ENCODE measurements at places on chromosomes 1 and 21.

GRCh38 chr1:14842891-14843290 lies 244.4 kb downstream of the KAZN start:
- DNase-seq, result no peak

DNA sequence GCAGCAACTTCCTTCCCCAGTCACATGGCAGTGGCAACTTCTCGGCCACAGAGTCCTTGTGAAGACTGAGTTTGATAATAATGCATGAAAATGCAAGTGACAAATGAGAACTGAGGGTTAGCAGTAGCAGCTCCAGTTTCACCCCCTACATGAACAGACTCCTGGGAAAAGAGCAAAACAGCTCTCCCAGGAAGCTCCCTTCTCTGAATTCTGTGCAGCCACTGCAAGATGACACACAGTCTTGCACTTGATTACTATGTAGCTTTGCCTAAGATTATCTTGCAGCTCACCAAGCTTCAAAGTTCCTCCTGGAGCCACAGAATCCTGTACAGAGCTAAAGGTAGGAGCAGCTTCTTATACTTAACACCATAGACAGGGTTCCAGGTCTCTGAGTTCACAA lies 4.7 kb downstream of the PGBD5 start:
- DNase-seq, result no peak

DNA sequence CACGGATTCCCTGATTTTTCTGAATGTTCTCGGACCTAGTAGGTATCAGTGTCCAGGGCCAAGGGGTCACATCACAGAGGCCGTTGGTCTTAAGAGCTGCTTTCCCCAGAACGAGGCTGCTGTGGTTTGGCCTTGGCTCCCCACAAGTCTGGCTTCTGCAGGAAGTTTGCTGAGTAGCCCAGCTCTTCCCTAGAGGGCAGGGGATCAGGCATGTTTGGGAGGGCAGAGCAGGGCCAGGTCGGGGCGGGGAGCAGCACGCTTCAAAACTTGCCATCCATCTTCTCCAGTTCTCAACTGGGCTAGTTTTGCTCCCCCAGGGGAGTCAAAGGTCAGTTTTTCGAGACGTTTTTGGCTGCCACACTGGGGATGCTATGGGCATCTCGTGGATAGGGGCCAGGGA lies 37.0 kb downstream of the MAN1C1 start:
- DNase-seq, result no peak

DNA sequence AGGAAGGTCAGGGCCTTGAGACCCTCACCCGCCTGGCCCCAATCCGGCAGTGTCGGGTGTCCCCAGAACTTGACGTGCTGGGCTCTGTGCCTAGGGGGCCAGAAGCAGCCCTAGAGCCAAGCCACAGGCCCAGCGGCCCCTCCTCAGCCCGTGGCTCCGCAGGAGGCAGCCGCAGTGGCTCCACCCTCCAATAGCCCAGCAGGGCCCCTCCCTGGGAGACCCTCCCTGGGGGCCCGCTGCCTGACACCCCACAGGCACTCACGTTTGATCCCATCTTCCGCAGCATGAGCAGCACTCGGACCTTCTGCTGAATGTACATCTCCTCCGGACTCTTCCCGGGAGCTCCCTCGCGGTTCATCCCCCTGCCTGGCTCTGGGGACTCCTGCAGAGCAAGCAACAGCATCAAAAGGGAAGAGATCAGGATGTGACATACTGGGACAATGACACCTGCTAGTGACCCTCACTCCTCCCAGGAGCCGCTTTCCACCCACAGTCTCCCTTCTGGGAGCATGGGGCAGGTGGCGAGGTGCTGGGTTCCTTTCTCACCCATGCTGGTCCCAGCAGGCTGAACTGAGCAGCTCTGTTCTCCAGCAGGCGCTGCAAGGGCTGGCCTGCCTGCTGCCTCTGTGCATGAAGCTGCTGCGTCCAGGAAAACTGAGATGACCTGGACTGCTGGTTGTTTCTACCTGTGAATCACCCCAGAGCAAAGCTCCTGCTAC lies 38.2 kb downstream of the CTNNBIP1 start:
- no peak for DNase-seq

DNA sequence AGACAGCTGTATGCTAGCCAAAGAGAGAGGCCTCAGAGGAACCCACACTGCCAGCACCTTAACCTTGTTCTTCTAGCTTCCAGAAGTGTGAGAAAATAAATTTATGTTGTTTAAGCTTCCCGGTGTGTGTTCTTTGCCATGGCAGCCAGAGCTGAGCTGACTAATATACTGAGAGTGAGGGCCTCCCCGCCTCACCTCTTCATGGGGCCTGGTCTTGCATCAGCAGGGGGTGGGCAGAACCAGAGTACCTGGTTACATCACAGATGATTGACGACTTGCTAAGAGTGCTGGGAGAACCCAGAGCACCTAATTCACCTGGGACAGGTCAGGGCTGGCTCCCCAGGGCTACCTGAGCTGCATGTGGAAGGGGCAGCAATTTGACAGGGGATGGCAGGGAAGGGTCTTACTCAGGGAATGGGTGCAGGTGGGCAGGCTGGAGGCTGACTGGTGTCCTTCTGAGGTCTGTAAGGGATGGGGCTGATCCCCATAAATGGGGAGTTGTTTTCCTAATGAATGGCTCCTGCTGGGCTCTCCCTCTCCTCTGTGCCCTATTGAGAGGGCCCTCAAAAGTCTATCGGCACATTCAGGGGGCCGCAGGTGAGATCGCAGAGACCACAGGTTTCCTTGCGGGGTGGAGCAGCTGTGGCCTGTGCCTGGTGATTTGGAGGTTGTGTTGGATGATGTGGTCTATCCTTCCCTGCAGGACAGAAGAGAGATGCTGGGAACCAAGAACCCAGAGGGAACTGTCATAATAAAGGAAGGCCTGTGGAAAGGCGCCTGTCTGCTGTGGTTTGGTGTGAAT lies 60.6 kb upstream of the ETV3 start:
- no peak for DNase-seq

GRCh38 chr1:228429698-228430097 lies 13.0 kb upstream of the TRIM17 start:
- DNase-seq, result no peak

- no peak for DNase-seq
Measured at GRCh38 chr21:32143241-32143939, 135.5 kb downstream of the MIS18A start.

- DNase-seq, result no peak
Measured at GRCh38 chr1:12087797-12088314, 24.8 kb downstream of the TNFRSF8 start.

DNA sequence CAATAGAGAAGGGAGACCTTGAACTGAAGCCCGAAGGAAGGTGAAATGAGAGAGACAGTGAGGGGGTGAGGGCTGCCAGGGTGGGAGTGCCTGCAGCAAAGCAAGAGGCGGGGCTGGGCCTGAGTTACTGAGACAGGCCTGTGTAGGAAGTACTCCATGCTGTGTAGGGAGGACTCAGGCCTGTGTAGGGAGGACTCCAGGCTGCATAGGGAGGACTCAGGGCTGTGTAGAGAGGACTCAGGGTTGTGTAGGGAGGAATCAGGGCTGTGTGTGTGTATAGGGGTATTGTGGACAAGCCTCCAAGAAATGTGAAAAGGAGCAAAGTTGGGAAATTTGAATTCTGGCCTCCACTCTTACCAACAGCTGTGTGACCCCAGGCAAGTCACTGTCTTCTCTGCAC lies 133.8 kb upstream of the CACNA1E start:
- no peak for DNase-seq

DNA sequence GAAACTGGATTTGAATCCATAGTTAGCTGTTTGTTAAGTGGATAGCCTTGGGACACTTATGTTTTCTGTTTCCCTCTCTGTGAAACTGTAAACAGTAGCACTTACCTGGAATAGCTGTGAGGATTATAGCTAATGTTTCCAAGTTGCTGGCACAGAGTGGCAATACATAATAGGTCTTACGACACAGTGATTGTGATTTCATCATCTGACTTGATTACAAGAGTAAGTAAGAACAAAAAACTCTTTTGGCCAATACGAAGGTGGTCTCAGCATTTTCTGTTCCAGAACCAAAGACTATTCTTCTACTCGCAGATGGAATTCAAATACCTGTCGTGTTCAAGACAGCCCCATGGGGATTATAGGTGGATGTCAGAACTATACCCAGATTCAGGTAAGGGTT lies 2.1 kb downstream of the C8B start:
- no peak for DNase-seq

DNA sequence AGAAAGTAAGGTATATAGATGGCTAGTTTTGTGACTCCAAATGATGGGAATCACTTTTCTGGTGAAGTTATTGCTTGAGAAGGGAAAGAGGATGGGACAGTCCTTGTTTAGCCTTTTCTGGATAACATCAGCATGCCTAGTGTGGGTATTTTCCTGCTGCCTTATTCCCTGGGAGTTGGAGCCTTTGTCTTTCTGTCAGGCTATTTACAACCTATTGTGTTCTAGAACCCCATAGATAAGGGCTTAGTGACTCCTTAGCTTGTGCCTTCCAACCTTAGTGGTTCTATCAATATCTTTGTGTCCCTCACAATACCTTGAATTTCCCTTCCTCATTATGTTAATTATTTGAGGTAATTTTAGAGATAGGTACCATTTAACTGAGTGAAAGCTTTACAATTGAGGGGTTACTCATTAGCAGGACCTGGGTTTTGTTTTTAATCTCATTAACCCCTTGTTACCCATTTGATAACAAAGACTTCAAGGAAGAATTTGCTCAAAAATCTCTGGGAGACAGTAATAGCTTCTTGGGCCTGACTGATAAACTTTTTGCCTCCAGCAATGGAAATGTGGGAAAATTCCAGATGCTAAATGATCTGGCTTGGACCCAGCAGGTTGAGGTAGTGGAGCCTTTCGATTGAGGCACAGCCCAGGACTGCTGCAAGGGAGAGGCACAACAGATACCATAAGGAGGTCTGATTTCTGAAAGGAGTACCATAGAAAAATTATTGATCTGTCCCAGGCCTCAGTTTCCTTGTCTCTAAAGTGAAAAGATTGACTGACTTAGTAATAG lies 49.0 kb downstream of the CACHD1 start:
- DNase-seq, result no peak

DNA sequence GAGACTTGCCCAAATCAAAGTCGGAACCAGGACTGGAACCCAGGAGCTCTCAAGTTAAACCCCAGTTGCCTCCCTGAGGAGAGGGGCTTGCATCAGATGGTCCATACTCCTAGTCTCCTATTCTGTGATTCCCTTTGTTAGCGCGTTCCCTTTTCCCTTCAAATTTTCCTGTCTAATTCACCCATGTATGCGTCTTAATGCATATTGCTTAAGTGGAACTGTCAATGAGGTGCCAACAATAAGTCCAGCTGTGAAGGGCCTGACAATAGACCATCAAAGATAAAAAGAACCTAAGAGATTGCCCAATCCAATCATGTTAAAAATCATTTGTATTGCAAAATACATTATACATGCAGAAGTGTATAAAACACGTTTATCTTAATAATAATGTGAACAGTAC lies 634 bp upstream of the SPATA6 start:
- DNase-seq, result no peak

GRCh38 chr1:75708910-75709309 lies 15.6 kb upstream of the ACADM start:
- DNase-seq, result no peak

- peak; percentile 59 for DNase-seq
Measured at GRCh38 chr1:198492872-198493271, 47.6 kb downstream of the ATP6V1G3 start.

DNA sequence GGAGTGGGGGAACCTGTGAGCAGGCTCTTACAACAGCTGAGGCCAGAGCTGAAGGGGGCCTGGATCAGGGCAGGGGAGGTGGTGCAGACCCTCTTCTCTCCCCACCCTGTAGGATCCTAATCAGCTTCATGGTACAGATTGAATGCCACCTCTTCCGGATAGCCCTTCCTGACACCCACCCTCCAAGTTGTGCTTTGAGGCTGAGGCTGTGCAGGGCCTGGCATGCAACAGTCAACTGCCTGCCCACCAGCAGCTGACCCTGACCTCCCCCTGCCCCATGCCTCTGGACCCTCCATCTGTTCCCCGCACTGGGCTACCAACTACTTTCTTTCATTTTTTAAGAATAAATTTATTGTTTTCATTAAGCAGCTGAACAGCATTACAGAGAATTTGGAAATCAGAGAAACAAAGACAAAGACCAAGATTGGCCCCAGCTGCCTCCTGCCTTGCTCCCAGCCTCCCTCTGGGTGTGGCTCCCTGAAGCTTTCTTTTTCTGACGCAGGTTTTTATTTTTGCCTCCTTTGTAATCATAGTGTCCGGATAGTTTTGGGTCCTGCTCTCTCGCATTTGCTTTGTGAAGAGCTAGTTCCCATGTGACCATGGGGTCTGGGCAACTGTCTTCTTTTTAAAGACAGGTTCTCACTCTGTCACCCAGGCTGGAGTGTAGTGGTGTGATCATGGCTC lies 12.8 kb downstream of the ZNF362 start:
- no peak for DNase-seq

DNA sequence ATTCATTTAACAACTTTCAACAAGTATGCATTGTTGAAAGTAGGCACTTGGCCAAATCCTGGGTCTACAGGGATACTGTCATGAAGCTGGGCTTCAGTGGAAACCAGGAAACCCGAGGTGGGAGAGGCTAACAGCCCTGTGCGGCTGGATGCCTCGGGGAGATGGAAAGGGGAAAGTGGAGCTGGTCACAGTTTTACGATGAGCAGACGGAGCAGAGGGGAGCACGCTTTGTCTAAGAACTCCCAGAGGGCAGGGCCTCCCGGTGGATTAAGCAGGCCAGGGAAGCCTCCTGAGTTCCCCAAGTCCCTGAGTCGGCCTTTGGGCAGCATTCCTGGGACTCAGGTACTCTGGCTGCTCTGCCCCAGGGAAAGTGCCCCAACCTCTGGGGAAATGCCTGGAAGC lies 23.8 kb downstream of the STUM start:
- no peak for DNase-seq

GRCh38 chr1:229544587-229544986 lies 13.9 kb downstream of the ABCB10 start:
- no peak for DNase-seq

- DNase-seq, result no peak
Measured at GRCh38 chr1:242083742-242084141, 84.8 kb upstream of the MAP1LC3C start.

DNA sequence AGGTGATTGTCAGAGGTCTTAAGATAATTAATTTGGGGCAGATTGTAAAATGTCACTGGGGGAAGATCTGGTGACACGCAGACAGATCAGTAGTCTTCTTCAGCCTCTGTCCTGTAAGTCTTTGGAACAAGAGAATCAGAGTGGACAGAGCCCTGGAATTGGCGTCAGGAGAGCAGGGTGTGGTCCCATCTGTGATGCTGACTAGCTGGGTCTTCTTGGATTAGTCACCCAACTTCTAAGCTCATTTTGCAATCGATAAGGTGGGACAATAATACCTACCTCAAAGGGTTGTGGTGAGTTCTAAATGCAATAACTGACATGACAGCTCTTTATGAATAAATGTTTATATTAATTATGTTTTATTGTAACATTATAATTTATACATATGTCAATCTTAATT lies 4.8 kb downstream of the FASLG start:
- DNase-seq, result no peak

- DNase-seq, result no peak
Measured at GRCh38 chr21:20353351-20353750, 644.9 kb upstream of the NCAM2 start.

DNA sequence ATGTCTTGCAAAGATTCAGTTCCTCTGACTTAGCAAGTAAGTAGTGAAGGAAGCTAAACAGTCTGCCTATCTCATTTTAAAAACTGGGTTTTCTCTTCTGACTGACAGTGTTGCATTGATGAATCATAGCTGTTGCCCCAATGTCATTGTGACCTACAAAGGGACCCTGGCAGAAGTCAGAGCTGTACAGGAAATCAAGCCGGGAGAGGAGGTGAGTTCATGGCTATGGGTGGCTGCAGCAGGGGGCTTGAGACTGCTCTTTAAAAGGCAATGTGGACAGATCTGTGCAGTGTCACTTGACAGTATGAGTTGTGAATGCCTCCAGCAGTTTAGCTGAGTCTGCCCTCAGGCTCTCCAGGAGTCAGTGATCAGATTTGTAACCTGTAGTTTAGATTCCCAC lies 46.6 kb downstream of the SMYD2 start:
- DNase-seq, result no peak
